GM12878 (cell line): ENCODE measurements at places on chromosomes 3 and 15.

GRCh38 chr3:195443391-195443989 lies 670 bp upstream of the ACAP2 start:
- no peak for DNase-seq

DNA sequence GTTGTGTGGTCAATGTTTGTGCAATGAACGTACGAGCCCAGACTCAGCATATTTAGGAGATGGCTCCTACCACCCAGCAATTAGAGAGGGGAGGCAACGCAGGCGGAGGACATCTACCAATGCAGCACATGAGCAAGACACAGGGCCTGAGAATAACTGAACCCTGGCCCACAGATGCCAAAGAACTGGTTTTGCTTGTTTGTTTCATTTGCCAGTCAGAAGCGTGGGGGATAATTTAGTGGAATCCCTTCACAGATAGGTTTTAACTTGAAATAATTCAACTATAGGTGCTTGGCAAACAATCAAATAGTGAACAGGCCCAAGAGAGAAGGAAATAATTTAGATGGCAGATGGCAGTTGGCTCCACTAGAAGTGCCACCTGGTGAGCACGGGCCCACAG lies 54.8 kb downstream of the LIPC start:
- DNase-seq: no peak

DNA sequence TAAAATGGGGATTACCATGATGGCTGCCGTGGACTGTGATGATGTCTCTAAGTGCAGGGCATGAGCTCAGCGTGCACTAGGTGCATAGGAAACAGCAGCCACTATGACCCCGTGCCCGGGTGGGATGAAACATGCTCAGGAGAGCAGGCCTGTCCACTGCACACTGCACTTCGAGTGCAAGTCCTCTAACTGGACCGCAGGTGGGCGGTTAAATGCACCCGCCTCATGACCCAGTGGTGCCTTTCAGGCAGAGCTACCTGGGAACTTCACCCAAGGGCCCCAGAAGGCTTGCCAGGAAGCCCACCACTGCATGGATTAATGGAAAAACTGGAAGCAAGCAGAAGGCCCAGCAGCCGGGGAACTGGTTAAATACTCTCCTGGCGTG lies 34.0 kb downstream of the PRKCD start:
- no peak for DNase-seq

DNA sequence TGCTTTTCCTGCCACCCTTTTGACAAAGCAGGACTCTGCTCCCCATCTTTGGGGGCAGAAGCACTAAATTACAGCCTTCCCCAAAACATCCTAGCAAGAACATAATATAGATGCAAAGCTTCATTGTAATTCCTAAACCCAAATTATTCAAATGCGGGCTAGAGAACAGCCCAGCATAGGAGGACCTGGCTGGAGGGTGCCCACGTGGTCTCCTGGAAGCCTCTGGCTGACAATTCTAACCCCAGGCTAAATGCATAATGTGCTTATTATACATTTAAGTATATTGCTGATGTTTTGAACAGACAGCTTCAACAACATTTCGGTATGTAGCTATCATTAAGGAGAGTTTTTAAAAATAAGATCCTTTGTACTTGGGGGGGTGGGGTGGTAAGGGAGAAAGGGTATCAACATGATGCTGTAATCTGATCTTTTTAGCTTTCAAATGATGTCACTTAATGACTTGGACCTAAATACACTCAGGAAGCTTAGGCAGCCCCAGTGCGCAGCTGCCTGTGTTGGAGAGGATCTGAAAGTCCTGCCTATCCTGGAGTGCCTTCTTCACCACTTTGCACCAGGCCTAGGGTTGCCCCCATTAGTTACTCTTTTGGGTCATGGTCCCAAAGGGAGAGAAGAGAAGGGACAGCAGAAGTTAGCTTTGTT lies 57.2 kb upstream of the USP3 start:
- no peak for DNase-seq

- DNase-seq: no peak
These were observed 42.7 kb downstream of the DUT start for GRCh38 chr15:48373821-48374451.

GRCh38 chr15:82832601-82833361 lies 23.4 kb downstream of the WHAMM start:
- peak; percentile 53 for DNase-seq

DNA sequence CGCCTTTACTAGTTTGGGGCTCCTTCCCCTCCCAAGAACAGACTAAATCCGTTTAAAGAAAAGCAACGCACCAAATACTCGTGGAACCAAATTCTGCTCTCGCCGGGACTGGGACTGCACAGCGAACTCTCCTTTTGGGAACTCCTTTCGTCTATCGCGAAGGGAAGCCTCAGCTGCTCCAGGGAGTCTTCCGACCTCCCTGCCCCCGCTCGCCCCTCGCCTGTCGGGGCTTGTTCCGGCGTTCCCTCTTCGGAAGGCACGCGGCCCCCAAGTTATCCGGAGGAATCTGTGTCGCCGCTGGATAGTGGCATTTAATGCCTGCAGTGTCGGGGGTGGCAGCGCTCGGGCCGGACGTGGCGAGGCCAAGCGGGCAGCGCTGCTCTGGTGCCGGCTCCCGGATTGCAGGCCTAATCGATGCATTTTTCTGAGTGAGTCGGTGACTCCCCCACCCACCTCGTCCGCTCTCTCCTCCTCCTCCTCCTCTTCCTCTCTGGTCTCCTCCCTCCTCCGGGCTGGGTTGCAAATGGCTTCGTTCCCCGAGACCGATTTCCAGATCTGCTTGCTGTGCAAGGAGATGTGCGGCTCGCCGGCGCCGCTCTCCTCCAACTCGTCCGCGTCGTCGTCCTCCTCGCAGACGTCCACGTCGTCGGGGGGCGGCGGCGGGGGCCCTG lies at the start of gene TRIM71:
TRIM71 (plus strand) TSS at position 440 of the 671 bp plus-strand sequence; CDS start at position 524, 84 bp downstream.
- DNase-seq: no peak

- DNase-seq: no peak
These were observed 47.2 kb upstream of the MME start for GRCh38 chr3:155032918-155033317.

GRCh38 chr3:82791241-82791640 lies 1029.8 kb upstream of the GBE1 start:
- no peak for DNase-seq
